ENCODE measurements at places on chromosomes 7 and 10. TPM values are rescaled to one million over a fixed set of nuclear protein-coding genes. Genes with fewer than 3 reads are reported as not detected.
A peak's percentile ranks its signal among the peaks of the same experiment; 100 is the strongest.

- H3K4me3 ChIP-seq: no peak overlapping the region
- no peak overlapping the region for H3K27ac ChIP-seq
Observed at GRCh38 chr7:107879400-107880035, 11.5 kb upstream of the DLD start.

DNA sequence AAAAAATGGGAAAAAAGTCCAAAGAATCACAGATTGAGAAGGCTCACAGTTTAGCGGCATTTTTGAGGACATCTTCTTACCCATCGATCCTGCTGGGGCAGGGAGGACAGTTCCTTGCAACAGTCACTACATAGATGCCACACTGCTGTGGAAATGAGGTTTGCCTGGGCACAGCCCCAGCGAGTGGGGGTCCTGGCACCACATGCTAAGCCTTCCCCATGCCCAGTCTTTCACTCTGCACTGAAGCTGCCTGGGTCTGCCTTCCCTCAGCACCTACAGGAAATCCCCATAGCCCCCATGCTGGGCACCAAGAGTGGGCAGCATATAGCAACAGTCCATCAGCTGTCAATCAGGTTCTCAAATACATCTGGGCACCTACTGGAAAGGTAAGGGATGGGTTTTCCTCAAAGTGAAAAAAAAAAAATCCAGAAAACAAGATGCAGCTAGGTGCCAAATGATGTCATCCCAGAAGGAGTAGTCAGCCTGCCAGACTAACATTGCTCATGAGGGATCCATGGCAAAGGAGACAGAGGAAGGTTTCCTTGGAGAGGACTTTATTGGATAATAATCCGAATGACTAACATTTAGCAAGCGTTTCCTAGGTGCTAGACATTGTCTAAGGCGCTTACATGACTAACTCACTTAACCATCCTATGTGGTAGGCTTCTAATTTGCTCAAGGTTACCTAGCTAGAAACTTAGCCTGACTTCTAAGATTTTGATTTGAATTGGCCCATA lies 125.7 kb upstream of the CXCL12 start:
- H3K36me3 ChIP-seq: no peaks in the 10 kb centered on the region
- no peaks in the 10 kb centered on the region for H3K4me1 ChIP-seq
- no peaks in the 10 kb centered on the region for H3K27me3 ChIP-seq
- no peak overlapping the region for H3K27ac ChIP-seq
- no peak for DNase-seq

- no peaks in the 10 kb centered on the region for H3K27me3 ChIP-seq
- H3K4me1 ChIP-seq: peaks cover 14% of the 10 kb centered on the region
- H3K27ac ChIP-seq: peak overlapping the region; percentile 93
- H3K36me3 ChIP-seq: no peaks in the 10 kb centered on the region
- no peak for DNase-seq
Observed at GRCh38 chr10:88881922-88882645, 2.0 kb downstream of the STAMBPL1 start.

- no peaks in the 10 kb centered on the region for H3K27me3 ChIP-seq
- no peak for DNase-seq
Observed at GRCh38 chr7:68524126-68524525, 1074.1 kb upstream of the AUTS2 start.

DNA sequence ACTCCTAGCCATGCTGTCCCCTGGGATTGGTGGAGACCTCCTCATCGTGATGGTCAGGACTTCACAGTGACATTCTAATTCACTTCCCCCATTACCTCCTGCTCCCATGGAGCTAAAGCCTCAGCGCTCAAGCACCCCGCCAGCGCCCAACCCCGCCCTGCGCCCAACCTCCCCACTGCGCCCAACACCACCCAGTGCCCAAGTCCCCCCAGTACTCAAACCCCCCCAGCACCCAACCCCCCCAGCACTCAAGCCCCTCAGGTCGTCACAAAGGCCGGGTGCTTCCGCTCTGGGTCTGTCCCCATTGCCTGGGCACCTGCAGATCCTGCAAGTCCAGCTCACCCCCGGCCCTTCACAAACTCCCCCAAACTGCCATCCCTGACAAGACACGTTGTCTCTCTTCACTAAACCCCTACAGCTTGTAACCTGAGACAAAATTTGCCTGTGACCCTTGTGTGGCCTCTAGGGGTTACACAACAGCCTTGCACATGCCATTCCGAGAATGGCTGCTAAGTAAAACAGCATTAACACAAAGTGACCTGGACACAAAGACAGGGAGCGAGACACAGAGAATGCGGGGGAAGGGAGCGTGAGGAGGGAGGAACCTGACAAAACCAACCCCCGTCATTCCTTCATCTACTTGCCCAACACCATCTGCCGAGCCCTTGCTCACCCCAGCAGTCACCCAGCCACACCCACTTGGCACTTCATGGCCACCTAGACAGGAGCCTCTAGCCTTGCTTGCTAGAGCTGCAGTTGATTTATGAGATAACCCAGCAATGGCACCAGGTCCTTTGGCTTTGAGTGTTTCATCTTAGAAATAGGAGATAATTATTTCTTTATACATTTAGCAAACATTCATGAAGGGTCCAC lies 107.8 kb downstream of the ADARB2 start:
- DNase-seq: no peak
- H3K4me3 ChIP-seq: no peak overlapping the region
- H3K27ac ChIP-seq: no peak overlapping the region
- no peaks in the 10 kb centered on the region for H3K36me3 ChIP-seq
- no peaks in the 10 kb centered on the region for H3K27me3 ChIP-seq
- H3K4me1 ChIP-seq: no peaks in the 10 kb centered on the region

TMEM273 gene
- total RNA-seq: 11.6 TPM

GRCh38 chr10:70265032-70265689 lies 18.6 kb downstream of the NPFFR1 start:
- H3K27me3 ChIP-seq: no peaks in the 10 kb centered on the region
- no peak for DNase-seq
- H3K36me3 ChIP-seq: no peaks in the 10 kb centered on the region
- no peak overlapping the region for H3K27ac ChIP-seq

ELFN1 gene
- total RNA-seq: not detected

DNA sequence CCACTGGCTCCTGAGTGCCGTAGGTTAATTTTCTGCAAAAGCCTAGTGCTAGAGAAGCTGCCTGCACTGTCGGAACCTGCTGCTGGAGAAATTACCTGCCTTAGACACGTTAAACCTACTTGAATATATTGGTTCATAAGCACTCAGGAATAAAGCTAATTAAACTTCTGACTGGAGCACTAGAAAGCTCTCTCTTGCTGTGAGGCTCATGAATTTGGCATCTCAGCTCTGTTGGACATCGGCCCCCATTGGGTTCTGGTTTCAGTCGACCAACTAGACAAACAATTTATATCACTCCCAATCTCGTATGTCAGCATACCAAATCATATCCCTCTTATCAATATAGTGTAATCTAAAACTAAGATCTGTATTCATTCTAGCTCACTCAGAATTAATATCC lies 52.4 kb upstream of the SEMA3C start:
- no peaks in the 10 kb centered on the region for H3K27me3 ChIP-seq
- no peak overlapping the region for H3K27ac ChIP-seq
- no peak overlapping the region for H3K4me3 ChIP-seq
- no peaks in the 10 kb centered on the region for H3K36me3 ChIP-seq
- no peaks in the 10 kb centered on the region for H3K4me1 ChIP-seq

DNA sequence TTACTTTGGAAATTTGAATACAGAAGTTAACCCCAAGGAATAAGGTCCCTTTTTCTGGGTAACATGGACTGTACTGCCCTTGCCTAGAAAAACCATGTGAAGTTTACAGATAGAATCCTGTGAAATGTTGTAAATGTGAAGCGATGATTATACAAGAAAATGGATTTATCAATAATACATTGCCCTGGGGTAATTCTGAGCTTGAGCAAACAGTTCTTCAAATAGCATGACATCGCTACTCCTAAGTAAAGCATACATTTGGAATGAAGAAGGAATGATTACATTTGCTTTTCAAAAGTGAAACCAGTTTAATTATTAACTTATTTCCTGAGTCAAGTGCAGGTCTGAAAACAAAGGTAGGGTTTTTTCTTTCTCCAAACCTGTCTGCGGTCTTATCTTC lies 43.3 kb upstream of the FZD8 start:
- H3K4me3 ChIP-seq: no peak overlapping the region
- H3K4me1 ChIP-seq: no peaks in the 10 kb centered on the region
- H3K27ac ChIP-seq: no peak overlapping the region

GRCh38 chr10:116888380-116889055 lies 39.2 kb downstream of the ENO4 start:
- H3K27me3 ChIP-seq: peaks cover 2% of the 10 kb centered on the region
- H3K4me1 ChIP-seq: no peaks in the 10 kb centered on the region
- H3K36me3 ChIP-seq: no peaks in the 10 kb centered on the region
- no peak overlapping the region for H3K4me3 ChIP-seq
- no peak overlapping the region for H3K27ac ChIP-seq

HSPA12A gene
- total RNA-seq: 0.43 TPM

- no peaks in the 10 kb centered on the region for H3K36me3 ChIP-seq
- H3K27ac ChIP-seq: no peak overlapping the region
- no peaks in the 10 kb centered on the region for H3K4me1 ChIP-seq
Observed at GRCh38 chr7:46383605-46384004, 462.5 kb upstream of the IGFBP3 start.

- H3K4me3 ChIP-seq: no peak overlapping the region
- H3K36me3 ChIP-seq: no peaks in the 10 kb centered on the region
- H3K4me1 ChIP-seq: no peaks in the 10 kb centered on the region
Observed at GRCh38 chr10:9060314-9060713, 1005.8 kb downstream of the GATA3 start.

- H3K27ac ChIP-seq: no peak overlapping the region
- no peaks in the 10 kb centered on the region for H3K4me1 ChIP-seq
- no peak for DNase-seq
- H3K36me3 ChIP-seq: no peaks in the 10 kb centered on the region
- no peak overlapping the region for H3K4me3 ChIP-seq
Observed at GRCh38 chr10:78462176-78462575, 428.5 kb downstream of the RPS24 start.

- no peaks in the 10 kb centered on the region for H3K4me1 ChIP-seq
- H3K36me3 ChIP-seq: no peaks in the 10 kb centered on the region
- no peak overlapping the region for H3K4me3 ChIP-seq
- no peak for DNase-seq
- H3K27ac ChIP-seq: no peak overlapping the region
Observed at GRCh38 chr10:44017483-44018145, 367.3 kb downstream of the CXCL12 start.

- no peak overlapping the region for H3K27ac ChIP-seq
- no peaks in the 10 kb centered on the region for H3K4me1 ChIP-seq
- DNase-seq: no peak
- H3K36me3 ChIP-seq: no peaks in the 10 kb centered on the region
- no peaks in the 10 kb centered on the region for H3K27me3 ChIP-seq
Observed at GRCh38 chr10:52066383-52066782, 247.7 kb upstream of the DKK1 start.

PAX2 gene
- not detected for total RNA-seq

NPTX2 gene
- total RNA-seq: not detected

- peak; percentile 90 for DNase-seq
- H3K27me3 ChIP-seq: no peaks in the 10 kb centered on the region
- H3K4me1 ChIP-seq: peaks cover 23% of the 10 kb centered on the region
- H3K4me3 ChIP-seq: peak overlapping the region; percentile 45
Observed at GRCh38 chr7:99392659-99393354, 15.6 kb downstream of the PDAP1 start.

DNA sequence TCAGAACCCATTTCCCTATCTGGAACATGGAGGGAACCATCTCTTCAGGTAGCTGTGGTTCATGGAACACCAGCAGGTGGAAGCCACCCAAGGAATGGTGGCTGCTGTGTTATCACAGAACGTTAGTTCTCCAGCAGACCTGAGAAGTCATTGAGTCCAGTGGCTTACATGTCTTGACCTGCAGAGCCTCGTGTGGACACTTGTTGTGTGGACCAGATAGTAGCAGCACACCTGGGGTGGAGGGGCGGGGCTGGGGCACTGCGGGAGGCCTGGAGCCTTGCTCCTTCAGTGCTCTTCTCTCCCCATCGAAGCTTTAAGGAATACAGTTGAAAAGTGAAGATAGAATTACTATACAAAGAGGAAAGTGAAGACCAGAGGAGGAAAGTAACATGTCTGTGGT lies 42.4 kb downstream of the VWA2 start:
- H3K27ac ChIP-seq: no peak overlapping the region
- H3K4me1 ChIP-seq: no peaks in the 10 kb centered on the region
- H3K27me3 ChIP-seq: no peaks in the 10 kb centered on the region
- DNase-seq: no peak
- no peaks in the 10 kb centered on the region for H3K36me3 ChIP-seq
- no peak overlapping the region for H3K4me3 ChIP-seq

CTAGE4 gene
- total RNA-seq: 0.33 TPM

- H3K4me3 ChIP-seq: no peak overlapping the region
- H3K27ac ChIP-seq: no peak overlapping the region
- no peak for DNase-seq
- no peaks in the 10 kb centered on the region for H3K36me3 ChIP-seq
- no peaks in the 10 kb centered on the region for H3K27me3 ChIP-seq
- peaks cover 26% of the 10 kb centered on the region for H3K4me1 ChIP-seq
Observed at GRCh38 chr7:39967406-39968161, 17.5 kb downstream of the CDK13 start.

DNA sequence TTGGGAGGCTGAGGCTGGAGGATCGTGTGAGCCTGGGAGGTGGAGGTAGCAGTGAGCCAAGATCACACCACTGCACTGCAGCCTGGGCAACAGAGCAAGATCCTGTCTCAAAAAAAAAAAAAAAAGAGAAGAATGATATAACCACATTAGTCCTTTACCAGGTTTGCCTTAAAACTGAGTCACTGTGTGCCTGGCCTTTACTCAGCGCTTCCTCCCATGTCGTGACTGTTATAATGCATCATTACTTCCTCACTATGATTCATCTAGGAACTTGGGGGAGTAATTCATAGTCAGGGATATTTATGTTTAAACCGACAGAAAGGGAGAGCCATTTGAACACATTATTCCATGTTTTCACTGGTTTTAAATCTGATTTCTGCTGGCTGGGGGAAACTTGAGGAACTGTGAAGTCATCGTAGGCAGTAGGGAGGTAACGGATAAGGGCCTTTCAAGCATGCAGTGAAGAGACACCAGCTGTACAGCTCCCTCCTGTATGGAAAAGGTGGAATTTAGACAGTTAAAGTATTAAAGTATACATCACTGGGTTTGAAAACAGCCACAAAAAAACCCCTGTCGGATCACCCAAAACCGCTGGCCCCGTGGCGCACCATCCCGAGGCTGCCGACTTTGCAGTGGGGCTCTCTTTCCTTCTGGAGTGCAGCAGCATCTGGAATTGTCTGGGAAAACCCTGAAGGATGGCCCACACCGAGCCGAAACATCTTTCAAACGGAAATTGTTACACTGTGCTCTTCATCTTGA lies 119.8 kb downstream of the NKX6-2 start:
- H3K4me1 ChIP-seq: no peaks in the 10 kb centered on the region
- H3K27me3 ChIP-seq: no peaks in the 10 kb centered on the region
- DNase-seq: no peak
- H3K36me3 ChIP-seq: no peaks in the 10 kb centered on the region
- H3K4me3 ChIP-seq: no peak overlapping the region

GRCh38 chr7:153886506-153887441 lies 165.4 kb upstream of the DPP6 start:
- H3K4me3 ChIP-seq: no peak overlapping the region
- no peak for DNase-seq
- no peaks in the 10 kb centered on the region for H3K4me1 ChIP-seq
- H3K27ac ChIP-seq: no peak overlapping the region
- H3K27me3 ChIP-seq: peaks cover 5% of the 10 kb centered on the region

BTAF1 gene
- total RNA-seq: 77.3 TPM

ANKRD30A gene
- total RNA-seq: not detected

- H3K4me3 ChIP-seq: no peak overlapping the region
- DNase-seq: no peak
- peaks cover 3% of the 10 kb centered on the region for H3K36me3 ChIP-seq
- no peaks in the 10 kb centered on the region for H3K27me3 ChIP-seq
- H3K27ac ChIP-seq: no peak overlapping the region
Observed at GRCh38 chr7:139431010-139431409, 52.5 kb downstream of the KLRG2 start.
